Pancreas (tissue), 10 donors: ENCODE measurements at places on chromosomes 13 and 19.

DNA sequence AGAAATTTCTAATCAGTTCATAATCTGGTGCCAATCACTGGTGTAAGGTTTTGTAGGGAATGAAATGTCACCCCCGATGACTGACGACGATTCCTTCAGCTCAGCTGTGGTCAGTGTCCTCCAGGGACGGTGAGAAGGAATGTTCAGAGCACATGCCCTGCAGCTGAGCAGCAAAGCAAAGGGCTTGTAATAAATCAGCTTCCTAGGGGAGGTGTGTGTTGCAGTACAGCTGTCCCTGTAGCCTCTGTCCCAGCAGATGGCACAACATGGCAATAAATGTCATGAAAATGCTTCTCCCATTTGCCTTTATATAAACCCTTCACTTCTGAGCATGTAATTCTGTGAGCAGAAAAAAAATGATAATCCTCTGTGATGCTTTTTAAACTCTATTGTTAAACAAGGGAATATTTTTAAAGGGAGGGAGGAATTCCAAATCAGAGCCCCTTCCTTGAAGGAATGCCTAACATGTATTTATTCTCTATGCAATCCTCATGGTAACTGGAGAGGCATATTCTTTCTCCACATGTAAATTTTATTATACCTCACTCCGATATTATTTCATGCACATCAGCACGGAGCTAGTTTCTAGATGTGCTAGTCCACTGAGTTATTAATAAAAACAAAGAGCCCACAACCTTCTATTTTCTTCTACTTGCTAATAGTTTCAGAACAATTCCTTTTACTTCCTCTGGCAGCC lies 102.5 kb downstream of the FAM216B start:
- peak; percentile 14 for DNase-seq

DNA sequence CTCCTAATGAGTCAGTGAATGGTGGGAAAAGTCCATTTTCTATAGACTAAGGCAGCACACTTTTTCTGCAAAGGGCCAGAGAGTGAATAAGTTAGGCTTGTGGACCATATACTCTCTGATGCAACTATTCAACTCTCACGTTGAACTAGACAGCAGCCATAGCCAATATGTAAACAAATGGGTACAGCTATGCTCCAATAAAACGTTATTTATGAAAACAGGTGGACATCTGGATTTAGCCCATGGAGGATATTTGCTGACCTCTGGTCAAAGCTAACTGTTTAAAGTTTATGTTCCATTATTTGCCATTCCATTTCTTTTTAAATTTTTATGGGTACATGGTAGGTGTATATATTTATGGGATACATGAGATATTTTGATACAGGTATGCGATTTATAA lies 4.7 kb upstream of the CCDC169 start:
- DNase-seq, result no peak

- no peak for DNase-seq
These were observed 209.2 kb downstream of the TSHZ3 start for GRCh38 chr19:31139871-31140505.

GRCh38 chr19:7611541-7612279 lies 16.0 kb downstream of the CAMSAP3 start:
- no peak for DNase-seq

DNA sequence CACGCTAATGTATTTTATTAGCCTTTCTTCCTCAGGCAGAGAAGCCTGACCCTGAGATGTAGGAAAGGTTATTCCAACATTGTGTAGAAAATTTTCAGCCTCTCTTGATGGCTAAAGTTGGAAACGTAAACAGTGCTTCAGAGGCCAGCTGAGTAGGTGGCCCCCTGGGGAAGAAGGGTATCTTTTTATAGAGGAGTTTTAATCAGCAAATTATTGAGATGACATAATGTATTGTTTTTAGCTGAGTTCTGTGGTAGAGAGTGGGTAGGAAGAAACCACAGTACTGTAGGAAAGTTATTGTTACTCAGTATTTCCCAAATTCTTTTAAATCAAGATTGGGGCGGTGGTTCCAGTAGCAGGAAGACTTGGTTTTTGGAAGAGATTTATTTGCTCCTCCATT lies 268.8 kb downstream of the DLEU7 start:
- DNase-seq, result no peak

DNA sequence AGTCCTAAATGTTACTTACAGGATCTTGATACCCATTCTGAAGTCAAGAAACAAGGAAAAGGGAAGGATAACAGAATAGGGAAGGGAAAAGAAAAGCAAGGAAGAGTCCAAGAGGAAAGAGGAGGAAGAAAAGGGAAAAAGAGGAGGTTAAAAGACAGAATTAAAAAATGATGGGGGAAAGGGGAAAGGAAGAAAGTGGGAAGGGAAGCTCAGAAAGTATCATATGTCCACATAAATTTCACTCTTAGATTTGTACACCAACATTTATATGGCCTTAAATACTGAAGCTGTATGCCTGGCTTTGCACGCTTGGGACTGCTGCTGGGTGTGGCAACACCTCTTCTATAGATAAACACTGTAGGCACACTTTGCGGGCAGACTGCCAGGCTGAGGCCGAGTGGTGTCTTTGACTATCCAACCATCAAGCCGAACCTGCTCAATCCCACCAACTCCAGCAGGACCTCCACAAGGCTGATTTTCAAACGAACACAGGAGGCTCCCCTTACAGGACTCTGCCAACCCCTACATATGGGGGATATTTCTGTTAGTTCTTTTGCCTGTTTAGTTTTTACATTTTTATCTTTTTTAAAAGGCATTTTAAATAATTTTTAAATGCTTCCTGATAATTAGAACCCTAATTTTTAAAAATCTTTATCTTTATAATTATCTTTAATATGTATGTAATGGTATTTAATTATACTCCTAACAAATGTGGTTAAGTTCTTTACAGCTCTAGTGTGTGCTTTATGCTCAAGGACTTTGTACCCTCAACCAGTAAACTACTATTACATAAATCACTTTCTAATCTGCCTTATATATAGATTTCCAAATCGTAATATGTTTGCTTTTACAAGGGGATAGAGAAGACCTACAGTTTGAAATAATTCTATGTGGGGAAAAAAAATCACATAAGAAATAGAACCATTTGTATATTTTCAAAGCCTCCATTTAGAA lies 154.2 kb downstream of the DIAPH3 start:
- DNase-seq, result no peak

DNA sequence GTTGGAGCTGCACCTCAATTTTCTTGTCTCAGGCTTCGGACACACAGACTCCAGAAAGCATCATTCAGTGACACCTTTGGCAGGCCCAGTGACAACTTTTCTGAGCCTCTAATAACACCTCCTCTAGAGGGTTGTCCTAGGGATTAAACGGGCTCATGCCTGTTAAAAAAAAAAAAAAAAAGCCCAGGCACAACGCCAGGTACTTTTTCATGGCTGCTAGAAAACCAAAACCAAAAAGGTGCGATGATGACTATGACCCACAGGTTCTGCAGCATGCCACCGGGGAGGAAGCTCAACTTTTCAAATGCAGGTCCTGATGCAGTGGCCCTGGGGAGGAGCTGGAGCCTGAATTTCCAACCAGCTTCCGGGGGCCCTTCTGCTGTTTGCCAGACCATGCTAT lies 184.2 kb downstream of the ABCC4 start:
- DNase-seq, result no peak

DNA sequence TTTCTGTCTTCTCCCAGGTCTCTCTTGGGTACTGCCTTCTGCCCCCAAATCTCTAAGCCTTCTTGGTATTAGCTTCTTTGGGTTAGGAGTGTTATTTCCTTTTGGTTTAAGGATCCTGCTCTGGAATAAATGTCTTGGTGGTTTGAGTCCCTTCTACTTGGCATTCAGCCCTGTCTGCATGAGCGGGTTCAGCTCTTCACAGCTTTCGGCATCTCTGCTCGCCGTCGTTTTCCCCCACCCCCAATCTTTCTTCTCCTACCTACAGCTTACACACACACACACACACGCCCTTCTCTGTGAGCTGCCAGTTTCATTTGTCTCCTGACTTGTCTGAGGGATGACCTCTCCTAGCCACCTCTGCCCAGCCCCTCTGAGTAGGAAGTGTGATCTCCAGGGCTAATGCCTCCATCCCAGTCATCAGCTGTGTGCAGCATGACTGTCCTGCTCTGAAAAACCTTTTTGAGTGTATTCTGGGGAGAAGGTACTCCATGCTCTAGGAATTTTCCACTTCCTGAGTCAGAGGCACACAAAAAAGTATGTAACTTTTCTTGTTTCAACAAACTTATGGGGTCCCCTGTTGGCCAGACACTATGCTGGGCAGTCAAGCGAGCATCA lies 4.7 kb downstream of the CNOT3 start:
- no peak for DNase-seq

DNA sequence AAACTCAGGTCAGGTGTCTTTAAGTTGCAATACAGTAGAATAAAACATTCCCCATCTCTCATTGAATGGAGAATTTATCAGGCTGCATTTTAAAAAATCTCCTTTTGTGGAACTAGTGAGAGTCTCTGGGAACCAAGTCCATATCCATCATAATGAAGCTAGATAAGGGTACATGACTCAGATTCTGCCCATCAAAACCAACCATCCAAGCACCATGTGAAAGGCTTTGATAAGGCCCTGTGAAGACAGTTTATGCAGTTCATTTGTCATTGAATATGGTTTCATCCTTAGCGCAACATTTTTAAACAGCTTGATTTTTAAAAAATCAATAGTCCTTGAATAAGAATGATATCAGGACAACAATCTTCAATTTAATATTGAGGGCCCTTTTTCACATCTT lies 56.3 kb upstream of the DIAPH3 start:
- DNase-seq, result no peak

- DNase-seq, result no peak
These were observed 78.8 kb downstream of the SOX1 start for GRCh38 chr13:112145551-112146360.

DNA sequence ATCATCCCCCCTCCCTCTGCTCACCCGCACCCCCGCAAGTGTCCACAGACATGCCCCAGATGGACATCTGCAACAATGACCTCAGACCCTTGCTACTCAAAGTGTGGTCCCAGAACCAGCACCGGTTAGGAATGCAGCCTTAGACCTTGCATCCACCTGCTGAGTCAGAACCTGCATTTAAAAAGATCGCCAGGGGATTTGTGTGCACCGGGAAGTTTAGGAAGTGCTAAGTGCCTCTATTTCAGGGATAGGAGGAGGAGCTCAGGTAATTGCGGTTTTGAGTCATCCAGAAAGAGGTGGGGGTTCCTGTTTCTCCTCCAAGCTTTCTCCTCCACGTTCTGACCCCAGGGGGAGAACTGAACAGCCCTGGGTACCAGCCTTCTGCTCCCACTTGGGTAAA lies 46.2 kb downstream of the CACNA1A start:
- no peak for DNase-seq

- DNase-seq, result no peak
These were observed 4.7 kb upstream of the TMPRSS9 start for GRCh38 chr19:2355168-2356035.

- DNase-seq, result peak; percentile 78
These were observed 1.8 kb downstream of the GADD45B start for GRCh38 chr19:2477732-2478191.

- DNase-seq, result no peak
These were observed 27.7 kb downstream of the TMTC4 start for GRCh38 chr13:100646871-100647270.

- DNase-seq, result no peak
These were observed 633.9 kb upstream of the MIR17HG start for GRCh38 chr13:90713441-90714133.

GRCh38 chr19:50330365-50331078 lies 1.3 kb upstream of the KCNC3 start:
- peak; percentile 90 for DNase-seq

DNA sequence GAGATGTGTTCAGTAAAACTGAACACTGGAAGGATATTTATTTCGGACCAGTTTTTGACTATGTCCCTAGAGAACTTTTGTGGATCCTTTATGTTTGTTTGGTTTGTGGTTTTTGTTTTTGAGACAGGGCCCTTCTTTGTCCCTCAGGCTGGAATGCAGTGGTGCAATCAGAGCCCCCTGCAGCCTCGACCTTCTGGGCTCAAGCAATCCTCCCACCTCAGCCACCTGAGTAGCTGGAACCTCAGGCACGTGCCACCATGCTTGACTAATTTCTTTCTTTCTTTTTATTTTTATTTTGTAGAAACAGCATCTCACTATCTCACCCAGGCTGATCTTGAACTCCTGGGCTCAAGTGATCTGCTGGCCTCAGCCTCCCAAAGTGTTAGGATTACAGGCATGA lies 955 bp upstream of the ZNF709 start:
- no peak for DNase-seq

- DNase-seq, result no peak
These were observed 14.5 kb upstream of the TPP2 start for GRCh38 chr13:102582256-102582655.

GRCh38 chr13:76813891-76814290 lies 72.3 kb downstream of the KCTD12 start:
- DNase-seq, result no peak
